ENCODE measurements at places on chromosomes 2 and 18.
A peak's percentile ranks its signal among the peaks of the same experiment; 100 is the strongest.

DNA sequence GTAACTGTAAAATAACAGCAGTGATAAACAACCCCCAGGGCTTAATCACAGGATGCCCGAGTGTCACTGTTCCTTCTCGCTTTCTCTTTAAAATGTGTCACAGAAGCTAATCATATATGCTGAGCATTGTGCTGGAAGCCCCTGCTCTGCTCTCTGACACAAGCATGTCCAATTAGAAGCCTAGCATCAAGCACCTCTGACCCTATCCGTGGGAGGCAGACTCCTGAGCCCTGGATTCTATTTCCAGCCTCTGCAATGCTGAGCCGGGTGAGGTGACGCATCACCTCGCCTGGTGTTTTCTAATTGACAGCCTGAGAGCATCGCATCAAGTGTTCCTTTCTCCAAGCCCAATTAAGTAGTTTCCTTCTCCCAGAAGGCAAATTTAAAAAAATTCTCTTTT lies 19.7 kb upstream of the SCG2 start:
- ATAC-seq = no peak

- ATAC-seq = no peak
Observed at GRCh38 chr2:106540886-106541285, 53.7 kb downstream of the CD8B2 start.

GRCh38 chr2:95006588-95006987 lies 18.9 kb upstream of the MAL start:
- ATAC-seq = no peak

DNA sequence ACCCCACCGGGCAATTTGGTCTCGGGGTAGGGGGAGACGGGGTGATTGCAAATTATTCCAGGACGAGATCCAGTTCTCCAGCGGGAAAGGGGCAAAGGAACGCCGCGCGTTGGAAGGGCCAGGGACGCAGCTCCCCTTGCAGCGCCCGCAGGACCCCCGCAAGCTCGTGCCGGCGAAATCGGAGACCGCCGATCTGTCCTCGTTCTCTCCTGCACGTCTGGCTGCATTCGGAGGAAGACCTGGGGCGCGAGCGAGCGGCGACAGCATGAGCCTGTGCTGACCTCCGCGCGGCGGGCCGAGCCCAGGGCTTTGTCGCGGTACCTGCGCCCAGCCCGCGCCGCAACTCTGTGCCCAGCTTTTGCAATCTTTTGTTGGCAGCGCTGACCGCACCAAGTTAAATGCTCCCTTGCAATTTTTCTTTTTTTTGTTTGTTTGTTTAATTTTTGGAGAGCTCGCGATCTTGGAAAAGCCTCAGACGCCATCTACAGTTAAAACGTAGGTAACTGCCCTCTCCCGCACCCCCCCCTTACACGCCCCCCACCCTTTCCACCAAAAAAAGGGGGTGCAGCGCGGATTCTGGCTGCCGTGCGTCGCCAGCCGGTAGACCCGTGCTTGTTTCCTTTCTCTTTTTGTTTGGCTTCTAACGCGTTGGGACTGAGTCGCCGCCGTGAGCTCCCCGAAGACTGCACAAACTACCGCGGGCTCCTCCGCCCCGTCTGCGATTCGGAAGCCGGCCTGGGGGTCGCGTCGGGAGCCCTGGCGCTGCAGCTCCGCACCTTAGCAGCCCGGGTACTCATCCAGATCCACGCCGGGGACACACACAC lies 667 bp downstream of the TRIB2 start:
- peak; percentile 22 for ATAC-seq

DNA sequence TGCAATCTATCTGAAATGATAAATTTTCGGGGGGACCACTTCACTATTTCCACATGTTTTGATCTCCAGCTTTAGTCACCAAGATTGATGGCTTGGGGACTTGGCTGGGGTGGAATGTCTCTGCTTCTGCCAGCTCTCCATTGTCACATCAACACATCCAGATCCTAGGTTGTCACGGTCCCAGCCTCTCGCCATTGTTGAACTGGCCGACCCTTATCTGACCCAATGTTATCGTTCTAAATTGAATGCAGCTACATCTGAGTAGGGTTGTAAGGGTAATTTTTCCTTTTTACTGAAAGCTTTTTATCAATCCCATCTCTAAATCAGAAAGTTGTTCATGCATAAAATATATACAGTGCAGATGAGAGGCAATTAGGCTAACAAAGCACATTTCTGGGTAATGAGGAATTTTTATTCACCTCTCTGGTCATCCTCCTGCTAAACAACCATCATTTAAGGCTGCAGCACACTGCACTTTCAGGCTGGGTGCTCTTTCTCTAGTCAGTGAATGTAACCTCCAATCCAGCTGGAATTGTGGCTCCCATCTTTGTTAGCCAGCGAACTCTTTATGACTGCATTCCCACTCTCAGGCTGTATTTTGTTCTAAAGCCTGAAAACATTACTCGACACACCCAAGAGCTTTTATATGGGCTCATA lies 128.2 kb downstream of the COL4A4 start:
- no peak for ATAC-seq

DNA sequence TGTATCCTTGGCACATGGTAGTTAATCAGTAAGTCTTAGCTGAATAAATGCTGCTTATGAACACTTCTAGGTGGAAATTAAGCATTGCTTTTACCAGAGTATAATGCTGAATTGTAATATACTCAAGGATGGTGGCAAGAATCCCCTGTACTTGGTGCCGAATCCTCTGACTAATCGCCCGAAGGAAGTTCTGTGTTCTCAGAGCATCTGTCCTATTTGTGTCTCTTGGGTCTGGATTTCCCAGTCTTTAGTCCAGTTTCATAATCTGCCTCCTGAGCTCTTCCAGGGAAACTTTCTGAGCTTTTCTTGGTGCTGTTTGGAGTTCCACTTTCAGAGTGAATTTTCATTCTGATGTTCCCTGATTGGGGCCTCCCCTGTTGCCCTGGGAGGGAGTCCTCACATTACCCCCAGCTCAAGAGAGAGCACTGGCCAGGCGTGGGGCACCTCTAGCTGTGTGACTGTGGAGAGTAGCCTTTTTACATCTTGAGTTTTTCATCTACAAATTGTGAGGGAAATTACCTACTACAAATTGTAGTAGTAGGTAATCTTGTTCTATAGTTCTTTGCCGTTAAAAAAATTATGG lies 144.9 kb downstream of the LTBP1 start:
- no peak for ATAC-seq

DNA sequence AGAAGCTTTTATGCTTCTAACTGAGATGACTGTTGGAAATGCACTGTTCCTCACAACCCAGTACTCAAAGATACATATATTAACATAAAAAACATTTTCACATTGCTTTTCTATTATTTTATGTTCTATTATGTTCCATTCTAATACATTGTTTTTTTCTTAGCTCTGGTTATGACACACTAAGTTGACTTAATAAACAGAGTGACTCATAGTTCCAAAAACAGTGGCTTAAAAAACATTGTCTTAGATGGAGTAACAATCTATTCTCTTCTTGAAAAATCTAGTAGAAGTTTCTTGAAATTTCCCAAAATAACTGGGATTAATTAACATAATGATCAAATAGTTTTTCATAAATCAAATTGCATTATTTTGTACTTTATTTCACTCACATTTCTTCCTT lies 328.2 kb upstream of the LRATD1 start:
- no peak for ATAC-seq

DNA sequence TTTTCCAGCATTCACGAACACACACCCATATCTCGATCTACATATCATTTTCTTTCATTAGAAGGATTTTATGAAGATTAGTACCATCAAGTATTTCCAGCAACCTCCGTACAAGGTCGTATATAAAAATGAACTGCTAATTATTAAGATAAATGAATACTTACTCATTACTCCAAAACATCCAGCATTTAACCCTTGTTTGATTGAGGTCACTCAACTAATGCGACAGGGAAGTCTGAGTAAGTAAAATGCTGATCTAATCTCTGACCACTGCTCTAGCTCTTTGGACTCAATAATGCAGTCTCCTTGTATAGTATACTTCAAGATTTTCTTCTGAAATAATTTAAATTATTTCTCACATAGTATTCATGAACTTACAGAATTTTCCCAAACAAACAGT lies 2.0 kb downstream of the ABHD3 start:
- no peak for ATAC-seq

GRCh38 chr18:62536005-62536404 lies 13.2 kb downstream of the ZCCHC2 start:
- no peak for ATAC-seq

GRCh38 chr2:12054956-12055618 lies 308.7 kb downstream of the LPIN1 start:
- ATAC-seq = no peak

DNA sequence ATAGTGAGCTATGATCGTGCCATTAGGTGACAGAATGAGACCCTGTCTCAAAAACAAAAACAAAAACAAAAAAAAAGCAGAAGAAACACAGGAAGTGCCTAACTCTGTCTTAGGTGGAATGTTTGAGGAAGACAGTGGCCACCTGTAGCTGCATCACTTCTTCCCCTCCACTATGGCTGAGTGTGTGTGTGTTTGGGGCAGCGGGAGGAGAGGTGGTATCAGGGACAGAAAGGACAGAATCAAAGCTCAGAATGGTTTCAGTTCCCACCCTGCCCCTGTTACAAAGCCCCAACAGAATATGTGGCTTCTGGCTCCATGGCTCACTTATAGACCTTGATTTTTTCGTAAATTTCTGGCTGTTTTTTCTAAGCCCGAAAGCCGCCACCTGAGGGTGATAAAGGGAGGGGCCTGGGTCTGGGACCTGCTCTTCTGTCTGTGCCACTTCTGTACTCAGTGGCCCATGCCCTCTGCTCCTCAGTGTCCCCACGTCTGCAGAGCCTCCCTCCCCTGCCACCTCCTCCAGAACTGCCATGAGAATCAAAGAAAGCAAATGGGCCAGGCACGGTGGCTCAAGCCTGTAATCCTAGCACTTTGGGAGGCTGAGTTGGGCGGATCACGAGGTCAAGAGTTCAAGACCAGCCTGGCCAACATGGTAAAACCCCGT lies 27.4 kb downstream of the SERTAD2 start:
- ATAC-seq = no peak

DNA sequence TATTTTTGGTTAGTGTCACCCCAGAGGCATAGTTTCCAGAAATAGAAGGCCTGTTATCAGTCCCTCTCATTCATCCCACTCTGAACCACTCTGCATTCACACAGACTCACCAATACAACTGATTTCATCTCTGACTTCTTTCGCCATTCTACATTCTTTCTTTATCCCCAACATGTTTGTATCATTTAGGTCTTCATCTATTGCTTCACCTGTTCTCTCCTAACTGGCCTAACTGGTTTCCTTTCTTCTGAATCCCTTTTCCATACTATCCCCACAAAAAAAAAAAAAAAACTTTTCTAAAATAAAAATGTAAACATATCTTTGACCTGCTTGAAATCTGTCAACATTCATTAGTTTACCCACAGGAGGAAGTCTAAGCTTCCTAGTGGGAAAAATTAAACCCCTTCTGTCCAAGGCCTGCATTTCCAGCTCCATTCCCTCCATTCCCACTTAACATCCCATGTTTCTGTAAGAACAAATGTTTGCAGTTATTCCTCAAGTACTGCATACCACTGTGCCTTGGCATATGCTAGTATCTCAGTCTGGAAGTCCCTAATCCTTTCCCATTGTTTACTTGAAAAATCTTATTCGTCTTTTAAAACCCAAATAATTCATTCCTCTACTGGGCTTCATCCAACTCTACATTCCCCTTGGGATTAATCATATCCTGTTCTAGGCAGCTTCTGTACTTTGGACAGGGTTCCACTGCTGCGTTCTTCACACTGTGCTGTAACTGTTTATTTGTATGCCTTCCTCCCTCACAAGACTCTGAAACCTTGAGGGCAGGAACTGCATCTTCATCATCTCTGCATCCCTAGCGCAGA lies 68.5 kb downstream of the FIGN start:
- no peak for ATAC-seq

- no peak for ATAC-seq
Observed at GRCh38 chr2:233476063-233476410, 90.5 kb downstream of the USP40 start.

GRCh38 chr2:64750817-64751285 lies 97.1 kb upstream of the SERTAD2 start:
- ATAC-seq = peak; percentile 89

DNA sequence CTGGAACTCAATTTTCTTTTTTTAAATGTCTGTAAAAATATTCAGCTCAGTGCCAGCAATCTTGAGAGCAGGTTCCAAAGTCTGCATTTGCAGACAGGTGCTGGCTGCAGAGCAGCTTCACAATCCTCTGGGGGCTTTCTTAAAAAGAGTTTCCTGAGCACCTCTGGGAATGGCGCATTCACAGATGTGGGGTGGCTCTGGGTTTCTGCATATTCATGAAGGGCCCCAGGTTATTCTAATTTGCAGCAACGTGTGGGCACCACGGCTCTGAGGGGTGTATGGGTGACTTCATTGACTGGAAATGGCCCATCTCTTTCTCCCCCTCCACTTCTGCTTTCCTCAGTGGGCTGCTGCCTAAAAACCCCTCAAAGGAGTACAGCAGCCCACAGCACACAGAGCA lies 225.0 kb upstream of the APCDD1 start:
- no peak for ATAC-seq

- peak; percentile 74 for ATAC-seq
Observed at GRCh38 chr2:144325086-144325485, 194.8 kb downstream of the ZEB2 start.

GRCh38 chr2:170815746-170816503 lies 762 bp upstream of the GAD1 start:
- peak; percentile 61 for ATAC-seq

- ATAC-seq = peak; percentile 96
Observed at GRCh38 chr2:29130295-29130694, 15.1 kb downstream of the CLIP4 start.

DNA sequence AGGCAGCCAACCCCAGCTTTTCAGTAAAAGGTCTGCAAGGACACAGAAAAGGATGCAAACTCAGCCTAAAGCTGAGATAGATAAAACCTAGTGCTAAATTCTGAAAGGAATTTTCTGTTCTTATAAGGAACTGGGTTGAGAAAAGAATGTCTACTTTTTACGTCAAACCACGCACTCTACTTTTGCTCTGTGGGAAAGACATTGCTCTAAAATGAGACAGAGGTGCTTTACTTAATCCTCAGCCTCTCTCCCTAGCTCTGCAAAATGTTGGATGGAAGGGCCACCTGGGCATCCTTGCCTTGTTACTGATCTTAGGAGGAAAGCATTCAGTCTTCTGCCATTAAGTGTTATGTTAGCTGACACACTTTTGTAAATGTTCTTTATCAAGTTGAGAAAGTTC lies 72.1 kb upstream of the LINC00305 start:
- ATAC-seq = no peak

GRCh38 chr2:71781695-71782228 lies 328.4 kb downstream of the DYSF start:
- ATAC-seq = no peak

DNA sequence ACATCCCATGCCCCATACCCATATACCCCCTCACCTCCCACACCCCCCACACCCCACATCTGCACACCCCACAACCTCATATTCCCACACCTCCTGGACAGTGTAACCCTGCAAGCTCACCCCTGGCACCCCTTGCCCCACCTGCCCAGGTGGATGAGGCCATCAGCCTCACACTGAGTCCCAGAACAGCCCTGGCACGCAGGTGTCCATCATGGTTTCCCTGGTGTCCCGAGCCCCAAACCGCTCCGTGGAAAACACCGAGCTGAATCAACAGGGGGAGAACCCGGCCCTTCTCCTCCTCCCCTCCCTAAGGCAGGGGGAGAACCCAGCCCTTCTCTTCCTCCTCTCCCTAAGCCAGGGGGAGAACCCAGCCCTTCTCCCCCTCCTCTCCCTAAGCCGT lies 415.6 kb upstream of the SALL3 start:
- no peak for ATAC-seq

Data from activated CD4-positive, CD25-positive, alpha-beta regulatory T cell treated with anti-CD3 and anti-CD28 coated beads, Interleukin-2, amount 50 U/mL, for 24 hours (primary cell).